ENCODE measurements at places on chromosomes 2 and 18.
A peak's percentile ranks its signal among the peaks of the same experiment; 100 is the strongest.

GRCh38 chr2:41668529-41668928 lies 379.3 kb upstream of the PKDCC start:
- DNase-seq, result no peak

GRCh38 chr18:3008541-3008940 lies 4.4 kb downstream of the LPIN2 start:
- DNase-seq, result no peak

DNA sequence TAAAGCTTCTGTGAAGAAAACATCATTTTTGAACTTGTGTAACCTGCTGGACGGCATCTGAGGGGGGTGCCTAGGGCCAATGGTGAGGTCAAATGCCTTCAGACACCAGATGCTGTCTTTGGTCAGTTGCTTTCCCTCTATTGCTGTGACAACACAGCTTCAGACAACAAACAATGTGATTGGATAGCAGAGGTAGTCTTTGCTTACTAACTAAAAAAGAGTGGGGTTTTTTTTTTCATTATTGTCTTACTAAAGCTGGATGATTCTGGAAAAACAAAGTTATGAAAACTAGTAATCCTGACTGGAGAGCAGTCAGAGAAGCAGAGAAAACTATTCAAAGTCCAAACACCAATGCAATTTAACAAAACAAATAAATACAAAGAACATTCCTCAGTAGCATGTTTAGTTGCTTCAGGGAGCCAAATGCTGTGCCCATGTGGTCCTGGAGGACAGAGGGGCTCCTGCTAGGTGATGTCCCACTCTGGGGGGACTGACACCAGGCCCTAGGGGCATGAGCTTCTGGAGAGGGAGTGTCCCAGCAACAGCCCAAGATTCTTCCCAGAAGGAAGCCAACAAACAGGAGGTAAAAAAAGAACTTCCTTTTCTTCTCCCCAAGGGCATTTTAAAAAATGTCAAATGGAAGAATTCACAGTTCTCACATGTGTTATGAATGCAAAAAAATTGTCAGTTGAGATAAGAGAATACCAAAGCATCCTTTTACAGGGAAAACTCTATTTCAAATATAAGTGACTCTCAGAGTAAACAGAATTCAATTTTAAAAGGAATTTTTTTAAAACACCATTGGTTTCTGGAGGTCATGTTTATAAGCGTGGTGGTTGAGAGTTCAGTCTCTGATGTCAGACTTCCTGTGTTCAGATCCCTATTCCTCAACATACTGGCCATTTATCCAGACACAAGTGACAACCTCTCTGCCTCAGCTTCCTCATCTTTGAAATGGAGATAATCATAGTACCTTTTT lies 181.1 kb upstream of the PGAP1 start:
- DNase-seq, result peak; percentile 81

DNA sequence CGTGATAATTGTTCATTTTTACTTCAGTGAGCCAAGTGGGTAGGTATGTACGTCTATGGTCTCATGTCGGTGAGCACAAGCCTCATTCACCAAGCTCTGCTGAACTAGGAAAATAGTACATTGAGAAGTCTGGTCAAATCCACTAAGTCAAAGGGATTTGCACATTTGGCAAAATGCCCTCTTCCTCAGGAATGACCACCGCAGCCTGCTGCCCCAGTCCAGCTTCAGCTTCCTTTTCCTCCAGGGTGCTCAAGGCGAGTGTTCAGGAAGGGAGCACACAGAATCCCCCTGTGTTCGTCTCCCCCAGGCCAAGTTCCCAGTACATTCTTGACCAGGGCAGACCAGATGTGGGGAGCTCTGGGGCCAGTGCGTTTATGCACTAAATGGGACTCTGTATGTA lies 23.0 kb downstream of the TCF7L1 start:
- DNase-seq, result no peak

DNA sequence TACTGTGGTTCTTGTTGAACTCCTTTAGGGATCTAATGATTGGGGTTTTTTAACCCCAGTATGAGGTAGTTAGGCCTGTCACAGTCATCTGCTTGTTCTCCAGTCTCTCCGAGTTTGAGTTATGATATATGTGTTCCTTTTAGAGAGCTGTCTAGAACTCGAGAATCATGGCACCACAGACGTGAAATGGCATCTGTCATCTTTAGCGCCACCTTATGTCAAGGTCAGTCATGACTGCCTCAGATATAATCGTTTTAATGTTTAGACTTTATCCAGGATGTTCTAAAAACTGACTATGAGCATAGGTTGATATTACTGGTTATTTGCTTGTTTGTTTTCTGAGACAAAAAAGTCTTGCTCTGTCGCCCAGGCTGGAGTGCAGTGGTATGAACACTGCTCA lies 112.2 kb downstream of the CEP192 start:
- no peak for DNase-seq

DNA sequence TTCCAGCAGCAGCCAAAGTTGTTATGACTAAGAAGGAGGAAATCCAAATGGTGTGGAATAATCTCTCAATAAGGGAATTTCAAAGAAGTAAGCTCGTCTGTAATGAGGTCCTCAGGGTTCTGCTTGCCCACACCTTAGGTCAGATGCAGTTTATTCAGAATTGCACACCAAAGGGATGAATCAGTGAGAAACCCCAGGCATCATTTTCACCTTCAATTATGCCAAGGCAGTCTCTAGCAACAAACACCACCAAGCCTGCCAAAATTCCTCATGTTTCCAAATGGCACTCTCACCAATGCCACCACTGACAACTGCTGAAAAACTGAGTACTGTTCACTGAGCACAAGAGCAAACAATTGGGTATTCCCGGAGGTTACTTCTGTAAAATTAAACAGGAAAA lies 43.6 kb downstream of the KCNG3 start:
- no peak for DNase-seq

- DNase-seq, result no peak
Measured at GRCh38 chr2:113167115-113167932, 6.4 kb upstream of the PSD4 start.

GRCh38 chr18:68362907-68363306 lies 352.0 kb downstream of the TMX3 start:
- no peak for DNase-seq

DNA sequence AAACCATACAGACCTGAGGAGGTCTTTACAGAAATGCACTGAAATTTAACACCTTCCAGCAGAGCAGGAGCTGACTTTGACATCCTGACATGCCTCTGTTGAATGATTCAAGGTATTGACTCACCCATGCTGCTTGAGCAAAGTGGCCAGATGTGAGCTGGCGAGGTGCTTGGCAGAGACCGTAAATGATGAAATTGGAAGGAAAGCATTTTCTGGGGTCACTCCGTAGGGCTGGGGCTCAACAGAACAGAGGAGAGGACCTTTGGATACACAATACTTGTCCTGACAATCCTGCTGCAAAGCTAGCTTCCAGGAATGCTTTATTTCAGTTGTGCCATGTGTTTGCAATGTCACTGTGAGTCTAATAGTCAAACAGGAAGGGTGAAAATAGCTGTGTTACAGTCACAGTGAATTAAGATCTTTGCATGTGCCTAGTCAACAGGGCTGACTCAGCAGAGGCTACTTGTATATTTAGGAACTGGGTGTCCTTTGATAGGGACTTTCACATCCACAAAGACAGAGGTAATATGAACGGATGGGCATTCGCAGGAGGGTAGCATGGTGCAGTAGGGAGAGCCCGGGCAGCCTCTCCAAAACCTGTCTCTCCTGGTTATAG lies 31.6 kb upstream of the NCK2 start:
- DNase-seq, result no peak

DNA sequence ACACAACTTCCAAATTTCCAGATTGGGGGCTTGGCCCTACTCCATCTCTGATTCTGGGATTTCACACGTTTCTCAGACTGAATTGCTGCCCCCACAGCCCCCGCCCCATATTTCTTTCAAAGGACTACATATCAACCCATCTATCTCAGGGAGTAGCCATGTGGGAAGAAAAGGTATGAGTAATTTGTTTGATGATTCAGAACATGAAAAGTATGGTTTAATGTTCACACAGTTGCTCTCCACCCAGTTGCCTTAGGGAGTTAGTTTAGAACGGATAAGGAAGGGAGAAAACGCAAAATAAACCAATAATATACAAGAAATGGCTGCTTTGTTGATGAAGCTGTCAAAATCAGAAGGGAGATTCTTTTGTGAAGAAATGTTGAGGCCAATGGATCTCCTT lies 145.1 kb downstream of the PIEZO2 start:
- DNase-seq, result no peak

- no peak for DNase-seq
Measured at GRCh38 chr18:6734726-6735430, 5.4 kb downstream of the ARHGAP28 start.

- no peak for DNase-seq
Measured at GRCh38 chr2:26617588-26618083, 23.5 kb downstream of the CIB4 start.

GRCh38 chr2:2875831-2876230 lies 501.8 kb downstream of the EIPR1 start:
- DNase-seq, result no peak

DNA sequence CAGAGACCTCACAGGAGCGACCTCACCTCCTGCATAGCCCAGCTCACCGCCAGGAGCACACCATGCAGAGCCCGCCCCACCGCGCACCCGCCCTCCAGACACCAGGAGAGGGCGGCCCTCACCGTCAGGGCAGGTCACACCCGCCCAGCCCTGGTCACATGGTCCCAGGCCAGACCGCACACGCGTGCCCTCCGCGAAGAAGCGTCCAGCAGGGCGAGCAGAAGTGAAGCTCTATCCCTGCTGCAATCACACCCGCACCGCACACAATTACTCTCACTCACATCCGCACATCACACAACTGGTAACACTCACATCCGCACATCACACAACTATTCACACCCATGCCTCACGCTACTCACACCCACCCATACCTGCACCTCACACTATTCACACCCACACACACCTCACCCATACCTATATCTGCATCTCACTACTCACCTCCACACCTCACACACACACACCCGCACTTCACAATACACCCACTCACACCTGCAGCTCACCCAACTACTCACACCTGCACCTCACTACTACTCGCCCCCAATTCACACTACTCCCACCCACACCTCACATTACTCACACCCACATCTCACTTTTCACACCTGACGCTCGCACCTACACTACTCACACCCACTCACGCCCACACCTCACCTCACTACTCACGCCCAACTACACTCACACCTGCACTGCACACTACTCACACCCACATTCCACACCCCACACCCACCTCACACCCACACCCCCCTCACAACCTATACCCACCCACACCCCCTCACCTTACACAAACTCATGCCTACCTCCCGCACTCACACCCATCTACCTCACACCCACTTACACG lies 242.0 kb downstream of the HDAC4 start:
- DNase-seq, result no peak

All from smooth muscle cell of the brain vasculature (primary cell).